ENCODE measurements at places on chromosomes 7 and 10.

GRCh38 chr10:59006511-59007306, 169.7 kb upstream of the PHYHIPL start:
- no peak for DNase-seq

DNA sequence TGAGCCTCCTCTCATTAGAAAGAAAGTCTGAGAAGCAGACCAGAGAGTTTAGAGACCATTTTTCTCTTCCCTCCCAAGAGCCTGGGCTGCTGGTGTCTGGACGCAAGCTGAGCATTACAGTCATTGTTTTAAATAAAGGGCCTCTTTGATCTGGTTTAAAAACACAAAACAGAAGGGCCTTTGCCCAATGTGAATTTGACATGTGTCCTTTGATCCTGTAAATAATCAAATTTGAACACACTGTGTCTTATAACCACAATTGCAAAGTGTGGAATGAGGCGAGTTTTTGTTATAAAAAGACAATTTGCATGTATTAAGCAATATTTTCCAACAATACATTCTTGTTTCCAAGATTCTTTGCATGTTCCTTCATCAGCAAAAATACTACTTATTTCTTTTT, 158.5 kb downstream of the C7orf25 start:
- no peak for DNase-seq

GRCh38 chr7:146366938-146367337, 250.3 kb downstream of the CNTNAP2 start:
- no peak for DNase-seq

DNA sequence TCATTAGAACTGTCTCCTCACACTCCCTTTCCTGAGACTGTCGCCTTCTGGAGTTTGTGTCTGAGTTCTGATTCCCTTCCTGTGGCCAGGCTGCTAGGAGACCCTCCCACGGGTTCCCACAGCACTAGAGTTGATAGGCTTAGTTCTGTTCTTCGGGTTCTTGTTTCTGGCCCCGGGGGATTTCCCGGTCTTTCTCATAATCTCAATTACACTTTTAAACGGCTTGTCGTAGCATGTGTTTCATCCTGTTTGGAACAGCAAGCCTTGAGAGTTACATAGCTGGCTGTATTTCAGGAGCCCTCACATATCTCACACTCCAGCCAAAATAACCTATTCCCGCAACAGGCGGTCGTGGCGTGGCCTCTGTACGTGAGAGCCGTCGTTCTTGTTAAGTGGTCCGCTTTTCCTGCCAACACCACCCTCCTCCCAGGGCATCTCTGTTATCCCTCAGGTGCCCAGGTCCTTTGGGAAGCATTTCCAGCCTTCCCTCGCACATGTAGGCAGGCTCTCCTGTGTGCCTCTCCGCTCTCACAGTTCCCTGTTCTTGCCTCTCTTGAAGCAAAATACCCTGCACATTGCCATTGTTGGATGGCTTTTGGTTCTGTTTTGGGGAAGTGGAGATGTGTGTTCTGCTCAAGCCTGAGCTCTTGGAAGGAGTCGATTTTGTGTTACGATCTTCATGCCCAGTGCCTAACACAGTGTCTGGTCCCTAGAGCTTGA, 46.0 kb downstream of the CDC123 start:
- DNase-seq, result peak; percentile 75

DNA sequence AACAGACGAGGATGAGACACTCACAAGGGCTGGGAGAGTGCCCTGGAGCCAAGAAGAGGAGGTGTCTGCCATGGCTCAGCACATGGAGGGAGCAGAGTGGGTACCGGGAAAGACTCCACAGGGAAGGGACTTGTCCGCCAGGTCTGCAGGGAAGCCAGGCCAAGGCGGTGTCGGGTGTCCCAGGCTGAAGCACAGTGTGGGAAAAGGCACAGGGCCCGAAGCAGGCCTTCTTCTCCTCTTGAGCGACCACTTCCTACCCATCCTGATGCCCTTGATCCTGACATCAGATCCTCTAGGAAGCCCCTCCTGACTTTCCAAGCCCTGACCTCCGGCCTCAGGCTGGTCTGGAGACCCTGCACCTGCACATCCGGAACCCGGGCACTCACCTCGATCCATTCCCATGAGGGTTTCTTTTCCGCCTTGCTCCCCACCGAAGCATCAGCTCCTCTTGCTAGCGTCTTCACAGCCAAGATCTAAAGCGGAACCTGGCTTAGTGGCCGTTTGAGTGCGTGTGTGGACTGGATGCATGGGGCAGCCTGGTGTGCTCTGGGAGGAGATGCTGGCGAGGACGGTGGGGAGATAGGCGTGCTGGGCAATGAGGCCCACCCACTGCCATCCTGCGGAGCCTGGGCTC, 8.5 kb downstream of the CALML3 start:
- DNase-seq, result no peak

GRCh38 chr10:14838582-14839304, 637 bp downstream of the HSPA14 start:
- DNase-seq, result peak; percentile 43

DNA sequence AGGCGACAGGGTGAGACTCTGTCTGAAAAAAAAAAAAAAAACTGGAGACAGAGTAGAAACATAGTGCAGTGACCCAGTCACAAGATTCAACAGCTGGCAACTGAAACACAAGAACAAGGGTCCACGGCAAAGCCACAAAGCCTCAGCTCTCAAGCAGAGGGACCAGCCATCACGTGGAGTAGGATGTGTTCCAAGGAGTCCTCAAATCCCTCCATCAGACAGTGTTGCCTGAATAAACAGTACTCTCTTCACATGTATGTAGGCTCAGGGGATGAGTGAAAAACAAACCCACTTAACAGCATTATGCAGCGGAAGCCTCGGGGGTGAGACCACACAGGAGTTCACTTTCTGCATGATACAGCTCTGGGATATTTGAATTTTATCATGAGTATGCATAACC, 62.0 kb downstream of the SLIT1 start:
- DNase-seq, result no peak

DNA sequence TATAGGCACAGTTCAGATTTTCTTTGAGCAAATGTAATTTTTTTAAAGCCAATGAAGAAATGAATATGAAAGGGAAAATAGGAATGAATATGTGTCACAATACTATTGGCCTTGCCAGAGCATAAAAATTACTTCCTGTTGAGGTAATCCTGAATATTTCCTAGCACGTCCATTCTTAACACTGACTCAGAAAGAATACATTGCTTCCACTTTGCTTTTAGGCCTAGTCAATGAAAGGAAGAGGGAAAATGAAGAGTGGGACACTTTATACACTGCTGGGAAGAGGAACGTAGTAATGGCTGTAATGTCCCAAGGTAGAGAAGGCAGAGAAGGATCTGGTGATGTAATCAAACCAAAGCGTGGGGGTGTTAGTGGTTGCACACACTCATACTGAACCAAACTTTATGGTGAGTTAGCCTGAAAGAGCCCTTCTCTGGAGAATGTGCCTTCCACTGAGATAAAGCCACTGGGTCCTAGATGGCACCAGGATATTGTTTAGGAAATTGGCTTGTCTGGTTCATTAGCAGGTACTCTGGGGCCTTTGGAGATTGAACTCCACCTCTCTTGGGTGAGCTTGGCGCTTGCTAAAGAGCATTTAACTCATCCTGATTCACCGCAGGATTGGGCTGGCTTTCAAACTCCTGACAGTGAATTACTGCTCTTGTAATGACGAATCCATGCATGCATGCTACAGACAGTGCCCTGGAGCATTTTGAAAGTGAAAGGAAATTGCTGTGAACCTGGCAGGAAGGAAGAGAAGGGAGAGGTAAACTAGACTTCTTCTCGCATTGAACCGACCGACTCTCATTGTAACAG, 254.9 kb downstream of the KIAA1217 start:
- DNase-seq, result peak; percentile 27

GRCh38 chr7:43108255-43109011, 4.0 kb upstream of the HECW1 start:
- DNase-seq, result peak; percentile 77

DNA sequence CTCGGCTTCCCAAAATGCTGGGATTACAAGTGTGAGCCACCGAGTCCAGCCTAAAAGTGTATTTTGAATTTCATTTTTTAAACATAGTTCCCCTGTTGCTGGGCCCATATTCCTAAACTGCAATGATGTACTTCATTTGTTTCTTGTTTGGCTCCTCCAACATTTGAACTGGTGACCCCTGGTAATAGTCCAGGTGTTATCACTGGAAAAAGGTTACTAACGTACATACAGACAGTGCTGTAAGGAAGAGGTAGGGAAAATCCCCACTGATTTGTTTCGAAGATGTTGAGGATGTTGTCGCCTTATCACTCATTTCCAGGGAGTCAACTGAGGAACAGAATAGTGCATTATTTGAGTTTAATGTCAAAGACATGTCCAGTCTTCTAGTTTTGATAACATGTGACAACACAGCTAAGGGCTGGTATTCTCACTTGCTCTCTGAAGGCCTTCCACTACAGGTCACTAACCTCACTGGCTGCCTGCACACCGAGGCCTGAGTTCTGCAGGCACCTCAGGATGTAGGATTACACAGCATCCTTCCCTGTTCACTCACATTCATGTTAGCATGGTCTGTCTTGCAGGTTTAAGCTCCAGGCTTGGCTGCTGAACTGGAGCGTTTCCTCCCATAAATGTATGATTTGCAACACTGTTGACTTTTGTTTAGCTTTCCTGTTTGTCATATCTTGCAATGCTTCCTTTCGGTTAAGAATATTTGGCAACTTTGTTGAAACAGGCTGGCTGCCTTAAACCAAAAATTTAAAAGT, 362.8 kb downstream of the INHBA start:
- DNase-seq, result no peak

All from stimulated activated CD4-positive, alpha-beta T cell treated with anti-CD3 and anti-CD28 coated beads, Interleukin-15, amount 100 ng/mL, for 24 hours (primary cell).